ENCODE measurements at places on chromosomes 7 and 10.

DNA sequence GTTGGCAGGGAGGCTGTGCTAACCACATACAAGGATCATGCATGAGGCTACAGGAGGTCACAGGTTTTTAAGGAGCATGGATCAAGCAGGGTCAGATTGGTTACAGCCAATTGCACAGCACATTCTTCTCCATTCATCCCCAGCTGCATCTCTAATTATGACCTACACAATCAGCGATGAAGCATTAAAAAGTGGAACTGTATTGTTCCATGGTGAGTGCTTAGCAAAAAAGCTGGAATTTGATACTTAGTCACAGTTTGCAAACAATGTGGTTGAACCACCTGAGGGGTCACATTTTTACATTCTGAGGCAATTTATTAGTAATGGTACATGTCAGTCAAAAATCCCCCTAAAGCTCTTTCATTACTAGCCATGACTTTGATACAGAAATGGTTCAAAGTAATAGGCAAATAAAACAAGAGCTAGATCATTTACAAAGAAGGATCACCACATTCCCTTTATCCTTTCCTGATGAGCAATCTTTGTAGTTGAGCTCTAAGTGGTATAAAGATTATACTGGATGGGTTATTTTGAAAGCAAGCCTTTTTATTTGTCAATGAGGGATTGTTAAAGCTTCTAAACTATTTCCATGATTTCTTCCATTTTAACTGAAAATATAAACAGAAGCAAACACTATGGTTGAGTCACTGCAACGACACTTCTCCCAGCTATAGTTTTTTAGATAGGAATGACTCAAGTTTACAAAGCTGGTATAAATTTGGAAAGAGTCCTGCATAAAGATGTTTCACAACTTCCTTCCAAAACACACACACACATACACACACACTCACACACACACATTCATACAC is 217.8 kb upstream of the SEMA3A start:
- peak; percentile 84 for DNase-seq

DNA sequence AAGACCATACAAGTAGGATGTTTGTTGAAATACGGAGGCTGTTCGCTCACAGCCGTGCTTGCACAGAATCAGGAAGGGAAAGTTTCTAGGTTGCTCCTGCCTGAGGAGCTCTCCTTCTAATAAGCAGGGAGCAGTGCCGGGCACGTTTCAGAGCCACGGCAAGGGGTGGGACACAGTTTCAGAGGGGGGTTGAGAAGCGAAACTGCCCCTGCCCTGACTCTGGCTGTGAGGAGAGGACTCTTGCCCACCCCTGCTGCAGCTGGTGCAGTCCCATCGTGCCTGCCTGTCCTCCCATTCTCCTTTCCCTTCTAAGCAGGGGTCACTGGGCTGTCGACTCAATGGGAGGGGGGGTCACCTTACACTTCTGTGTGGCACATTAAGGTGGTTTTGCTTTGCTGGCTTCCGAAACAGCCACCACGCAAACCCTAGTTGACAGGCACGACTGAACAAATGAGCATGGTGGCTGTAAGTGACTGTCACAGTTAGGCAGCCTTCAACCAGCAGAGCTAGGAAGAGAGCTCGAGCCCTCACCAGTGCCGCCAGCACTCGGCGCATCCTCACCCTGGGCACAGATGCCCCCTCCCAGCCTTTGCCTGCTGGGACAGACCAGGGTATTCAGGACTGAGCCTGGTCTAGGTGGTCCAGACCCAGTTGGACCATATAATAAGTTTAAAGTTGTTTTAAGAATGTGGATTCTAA is 37.5 kb downstream of the ZNF467 start:
- DNase-seq, result no peak

DNA sequence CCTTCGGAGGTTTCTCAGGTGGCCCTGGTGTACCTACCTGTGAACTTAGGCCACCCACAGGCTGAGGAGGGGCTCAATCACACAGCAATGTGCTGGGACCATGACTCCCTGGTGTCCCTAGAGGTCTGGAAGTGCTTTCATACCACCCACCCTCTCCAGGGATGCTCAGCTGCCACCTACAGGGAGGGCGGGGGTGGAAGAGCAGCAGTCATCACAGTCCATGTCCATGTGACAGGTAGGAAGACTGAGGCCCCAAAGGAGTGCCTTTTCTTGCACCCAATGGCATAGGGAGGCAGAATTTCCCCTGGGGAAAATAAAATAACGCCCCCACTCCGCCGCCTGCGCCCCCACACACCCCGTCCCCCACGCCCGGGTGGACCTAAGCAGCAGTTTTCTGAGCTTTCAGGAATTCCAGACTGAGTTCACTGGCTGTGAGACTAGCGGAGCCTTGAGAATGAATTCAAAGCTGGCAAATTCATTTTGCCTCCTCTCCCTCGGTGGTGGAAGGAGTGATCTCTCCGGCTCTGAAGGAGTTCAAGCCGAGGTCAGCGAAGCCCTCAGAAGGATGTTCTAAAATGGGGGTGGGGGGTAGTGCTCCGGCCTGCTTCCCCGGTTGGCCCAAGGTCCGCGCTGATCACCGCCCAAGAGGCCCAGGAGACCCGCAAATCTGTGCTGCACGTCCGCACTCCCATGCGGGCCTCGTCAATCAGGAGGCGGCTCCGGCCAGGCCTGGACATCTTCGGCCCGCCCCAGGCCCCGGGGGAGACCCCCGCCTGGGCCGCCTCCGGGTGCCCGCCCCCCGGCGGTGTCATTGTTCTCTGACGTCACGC is 2.1 kb upstream of the ZMIZ1 start:
- peak; percentile 51 for DNase-seq

DNA sequence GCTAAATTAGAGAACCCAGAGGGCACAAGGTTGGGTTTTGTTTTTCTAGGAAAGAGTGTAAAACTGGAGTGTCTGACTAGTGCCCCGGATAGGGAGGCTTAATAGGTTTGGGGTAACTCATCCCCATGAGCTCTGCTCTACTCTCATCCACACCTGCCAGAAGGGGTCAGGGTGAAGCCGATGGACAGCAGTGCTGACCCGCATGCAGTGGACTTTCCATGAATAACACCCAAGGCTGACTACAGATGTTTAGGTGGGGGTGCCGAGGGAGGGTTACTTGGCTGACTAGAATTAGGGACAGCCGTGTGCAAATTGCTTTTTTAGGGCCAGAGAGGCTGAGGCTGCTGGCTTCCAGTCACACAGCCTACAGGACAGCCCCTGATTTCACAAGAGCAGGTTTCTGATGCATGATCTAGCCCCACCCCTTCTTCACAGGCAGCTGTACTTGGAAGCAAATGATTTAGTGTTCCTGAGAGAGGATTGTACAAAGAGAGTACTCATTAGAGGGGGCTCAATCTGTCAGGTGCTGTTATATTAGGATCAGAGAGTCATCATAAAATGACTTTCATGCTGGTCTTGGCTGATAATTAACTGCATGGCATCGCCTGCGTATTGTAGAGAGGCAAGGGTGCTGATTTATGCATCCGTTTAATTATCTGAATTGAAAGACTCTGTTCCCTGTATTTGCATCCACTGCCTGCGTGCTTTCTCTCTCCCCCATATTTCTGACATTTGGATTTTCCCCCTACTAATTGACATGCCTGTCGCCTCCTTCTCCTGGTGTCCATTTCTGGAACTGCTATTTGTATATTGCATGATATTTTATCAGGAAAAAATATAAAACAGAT is 9.5 kb downstream of the INHBA start:
- peak; percentile 53 for DNase-seq

DNA sequence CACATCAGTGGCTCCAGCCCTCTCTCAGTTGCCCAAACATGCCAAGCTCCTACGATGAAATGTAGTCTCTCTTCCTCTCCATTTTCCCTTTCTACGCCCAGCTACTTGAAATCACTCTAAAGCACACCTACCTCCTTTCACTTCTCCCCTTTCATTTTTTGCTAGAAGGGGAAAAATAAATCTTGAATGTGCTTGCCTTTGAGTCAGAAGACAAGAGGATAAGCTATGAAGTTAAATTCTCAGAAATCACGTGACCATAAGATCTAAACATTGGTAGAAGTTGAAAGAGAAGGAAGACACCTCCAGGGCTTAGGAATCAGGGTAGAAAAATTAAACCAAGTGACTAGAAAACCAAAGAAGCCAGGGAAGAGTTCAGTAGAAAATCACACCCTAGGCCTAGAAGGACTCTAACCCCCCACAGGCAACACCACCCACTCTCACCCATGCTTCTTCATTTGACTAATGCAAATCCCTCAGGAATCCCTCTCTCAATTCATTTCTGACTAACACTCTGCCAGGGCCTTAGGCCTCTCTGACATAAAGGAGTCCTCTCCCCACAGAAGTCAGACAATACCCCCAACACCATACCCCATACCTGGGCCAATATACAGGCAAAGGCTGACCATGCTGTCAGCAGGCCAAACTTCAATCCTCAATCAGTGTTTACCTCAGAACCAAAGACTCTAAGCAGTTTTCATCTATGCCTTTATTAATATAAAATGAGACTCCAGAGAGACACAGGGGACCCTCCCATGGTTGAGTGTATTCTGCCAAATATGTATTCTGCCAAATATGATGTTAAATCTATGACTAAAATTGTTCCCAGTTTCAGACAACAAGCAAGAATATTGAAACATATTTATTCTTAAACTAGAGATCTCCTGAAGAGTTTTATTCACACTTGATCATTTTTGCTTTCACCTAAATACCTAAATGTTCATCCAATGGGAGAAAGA is 84.8 kb downstream of the ELMO1 start:
- no peak for DNase-seq

- DNase-seq, result no peak
Observed at GRCh38 chr10:76723844-76724243, 913.8 kb downstream of the KCNMA1 start.

- DNase-seq, result peak; percentile 50
Observed at GRCh38 chr10:27743877-27744801, 1.5 kb downstream of the MKX start.

- no peak for DNase-seq
Observed at GRCh38 chr10:77442699-77443189, 194.9 kb downstream of the KCNMA1 start.

GRCh38 chr10:4512671-4513240 is 313.3 kb upstream of the AKR1E2 start:
- DNase-seq, result peak; percentile 71

Measured in fibroblast of skin of back (primary cell).